Liver (tissue), 10 donors: ENCODE measurements at places on chromosomes 1 and 21. TPM values are rescaled to one million over a fixed set of nuclear protein-coding genes. Genes with fewer than 3 reads are reported as not detected.

The NKAIN1 gene
- not detected for polyA plus RNA-seq

The FAAH gene
- polyA plus RNA-seq: 26.5 TPM

The HTR6 gene
- polyA plus RNA-seq: not detected

The ZNF648 gene
- 0.02 TPM for polyA plus RNA-seq

The LCE2B gene
- not detected for polyA plus RNA-seq

The S100A2 gene
- 0.67 TPM for polyA plus RNA-seq

The FMO2 gene
- polyA plus RNA-seq: 1.6 TPM

The AMPD1 gene
- not detected for polyA plus RNA-seq

The PIGR gene
- polyA plus RNA-seq: 12.0 TPM

The SPOCD1 gene
- 0.12 TPM for polyA plus RNA-seq

The RNU1-2 gene
- polyA plus RNA-seq: 16.7 TPM
